ENCODE measurements at places on chromosomes 7 and 10. TPM values are rescaled to one million over a fixed set of nuclear protein-coding genes. Genes with fewer than 3 reads are reported as not detected.
A peak's percentile ranks its signal among the peaks of the same experiment; 100 is the strongest.

DNA sequence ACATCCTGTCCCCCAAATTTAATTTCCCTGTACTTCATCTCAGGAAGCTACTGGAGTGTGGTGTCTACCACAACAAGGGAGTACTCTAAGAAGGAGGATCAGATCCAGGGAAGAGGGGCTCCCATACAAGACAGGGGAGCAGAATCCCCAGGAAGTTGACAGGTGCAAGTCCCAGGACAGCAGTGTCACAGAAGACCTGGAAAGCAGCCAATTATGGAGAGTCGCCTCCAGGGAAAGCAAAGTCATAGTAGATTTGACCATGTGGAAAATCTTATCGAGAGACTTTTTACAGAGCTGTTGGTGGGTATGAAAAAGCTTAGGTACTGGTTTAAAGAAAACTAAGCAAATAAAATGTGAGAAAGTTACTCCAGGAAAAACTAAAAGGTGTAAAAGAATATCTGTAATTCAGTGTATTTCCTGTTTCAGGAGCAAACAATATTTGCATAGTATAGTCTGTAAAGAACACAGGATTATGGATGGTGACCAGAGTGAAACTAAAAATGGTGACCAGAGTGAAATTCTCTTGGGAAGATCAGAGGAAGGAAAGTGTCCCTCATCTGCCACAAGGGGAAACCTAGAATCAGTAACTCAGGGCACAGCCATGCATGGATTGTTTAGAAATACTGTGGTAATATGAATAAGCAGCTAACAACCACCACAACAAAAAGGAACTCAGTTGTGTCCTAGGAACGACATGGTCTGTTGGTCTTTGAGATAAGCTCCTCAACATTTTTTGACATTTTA, 44.5 kb downstream of the LANCL2 start:
- H3K4me3 ChIP-seq, result no peak overlapping the region
- no peak overlapping the region for H3K27ac ChIP-seq
- peak; percentile 12 for DNase-seq
- H3K4me1 ChIP-seq, result no peaks in the 10 kb centered on the region
- no peaks in the 10 kb centered on the region for H3K36me3 ChIP-seq
- no peaks in the 10 kb centered on the region for H3K27me3 ChIP-seq

VIPR2 gene
- not detected for total RNA-seq

NPFFR1 gene
- not detected for total RNA-seq

MYOF gene
- 174 TPM for total RNA-seq

DNA sequence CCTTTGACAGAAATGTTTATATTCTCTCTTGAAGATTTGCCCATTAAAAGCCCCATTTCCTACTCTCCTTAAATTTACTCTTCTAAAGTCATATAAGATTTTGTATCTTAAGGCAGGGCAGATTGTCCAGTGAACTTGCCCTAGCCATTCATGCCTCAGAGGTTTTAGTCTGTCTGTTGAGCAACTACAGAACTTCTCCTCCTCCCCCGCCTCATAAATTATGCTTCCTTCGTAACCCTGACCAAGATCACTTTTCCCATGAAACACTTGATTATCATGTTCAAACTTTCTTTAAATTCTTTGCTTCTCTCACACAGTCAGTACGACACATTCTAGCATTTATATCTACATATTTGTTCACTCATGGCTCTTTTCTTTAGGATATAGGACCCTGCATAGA, 621.3 kb downstream of the ANKRD7 start:
- DNase-seq, result no peak
- H3K27me3 ChIP-seq, result no peaks in the 10 kb centered on the region
- H3K4me1 ChIP-seq, result no peaks in the 10 kb centered on the region
- no peak overlapping the region for H3K4me3 ChIP-seq
- H3K36me3 ChIP-seq, result no peaks in the 10 kb centered on the region
- no peak overlapping the region for H3K27ac ChIP-seq

DNA sequence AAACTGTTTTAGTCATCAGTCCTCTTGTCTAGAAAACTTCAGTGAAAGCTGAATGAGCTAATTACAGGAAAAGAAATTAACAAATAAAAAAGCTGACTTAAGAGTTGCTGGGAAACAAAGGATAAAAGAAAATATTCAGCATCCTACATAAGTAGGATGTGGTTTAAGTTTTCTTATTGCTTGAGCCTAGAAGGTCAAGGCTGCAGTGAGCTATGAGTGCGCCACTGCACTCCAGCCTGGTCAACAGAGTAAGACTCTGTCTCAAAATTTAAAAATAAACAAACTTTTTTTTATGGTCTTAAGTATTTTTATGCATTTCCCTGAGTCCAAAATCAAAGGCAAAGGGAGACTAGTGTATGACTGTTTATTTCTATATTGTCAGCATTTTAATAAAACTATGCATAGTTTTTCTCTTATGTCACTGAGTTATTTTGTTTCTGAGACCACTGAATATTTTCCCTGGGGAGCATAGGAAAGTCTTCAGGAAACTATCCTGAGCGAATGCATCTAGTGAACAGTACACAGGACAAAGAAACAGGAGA, 40.0 kb upstream of the LRRN3 start:
- no peaks in the 10 kb centered on the region for H3K4me1 ChIP-seq
- no peak overlapping the region for H3K27ac ChIP-seq
- no peaks in the 10 kb centered on the region for H3K36me3 ChIP-seq

- H3K4me1 ChIP-seq, result no peaks in the 10 kb centered on the region
- no peak overlapping the region for H3K27ac ChIP-seq
- DNase-seq, result no peak
These were observed 4.4 kb upstream of the PDLIM1 start for GRCh38 chr10:95295031-95295755.

AHR gene
- total RNA-seq, result 62.5 TPM

RET gene
- not detected for total RNA-seq

MKI67 gene
- 84.9 TPM for total RNA-seq

FAM237B gene
- total RNA-seq, result not detected

- no peaks in the 10 kb centered on the region for H3K36me3 ChIP-seq
- H3K4me3 ChIP-seq, result no peak overlapping the region
- H3K27me3 ChIP-seq, result no peaks in the 10 kb centered on the region
- H3K4me1 ChIP-seq, result peaks cover 45% of the 10 kb centered on the region
- peak; percentile 79 for DNase-seq
- peak overlapping the region; percentile 12 for H3K27ac ChIP-seq
These were observed 2.0 kb upstream of the PLCE1 start for GRCh38 chr10:93991596-93992284.
